ENCODE measurements at places on chromosomes 13 and 19.

DNA sequence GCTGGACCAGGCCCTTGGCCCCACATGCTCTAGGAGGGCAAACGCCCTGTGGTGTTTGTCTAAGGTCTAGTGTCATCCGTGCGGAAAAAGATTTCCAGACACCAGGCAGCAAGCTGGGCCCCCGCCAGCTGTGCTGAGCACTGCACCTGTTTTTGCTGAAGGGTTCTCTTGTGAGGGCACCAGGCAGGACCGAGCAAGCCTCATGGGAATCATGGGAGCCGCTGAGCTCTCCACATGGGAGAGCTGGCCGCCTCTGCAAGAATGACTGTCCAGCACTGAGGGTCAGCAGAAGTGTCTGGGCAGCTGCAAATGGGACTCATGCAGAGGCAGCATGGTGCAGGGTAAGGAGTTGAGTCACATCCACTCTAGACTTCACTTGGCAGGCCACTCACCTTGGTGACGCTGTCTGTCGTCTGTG is 12.0 kb downstream of the B3GNT8 start:
- no peak for DNase-seq

DNA sequence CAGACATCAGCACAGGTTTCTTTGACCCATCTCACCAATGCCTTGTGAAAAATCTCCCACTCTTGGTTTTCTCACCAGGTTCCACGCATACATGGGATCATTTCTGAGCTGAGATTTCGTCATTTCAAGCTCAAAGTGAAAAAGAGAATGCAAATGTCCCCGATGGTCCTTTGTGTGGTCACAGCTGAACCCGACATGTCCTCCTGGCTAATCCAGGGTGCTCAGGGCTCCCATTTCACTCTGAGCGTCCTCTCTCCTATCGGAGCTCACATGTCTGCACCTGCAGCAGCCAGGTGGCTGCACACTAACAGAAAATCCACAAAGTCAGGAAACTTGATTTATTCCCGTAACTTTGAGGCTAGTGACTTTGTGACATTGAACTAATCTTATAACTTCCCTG is 9.3 kb upstream of the CEACAM3 start:
- no peak for DNase-seq

- DNase-seq = no peak
These were observed 1.1 kb upstream of the SH2D3A start for GRCh38 chr19:6768236-6768785.

GRCh38 chr13:89113744-89114143 is 1442.6 kb downstream of the SLITRK5 start:
- no peak for DNase-seq

DNA sequence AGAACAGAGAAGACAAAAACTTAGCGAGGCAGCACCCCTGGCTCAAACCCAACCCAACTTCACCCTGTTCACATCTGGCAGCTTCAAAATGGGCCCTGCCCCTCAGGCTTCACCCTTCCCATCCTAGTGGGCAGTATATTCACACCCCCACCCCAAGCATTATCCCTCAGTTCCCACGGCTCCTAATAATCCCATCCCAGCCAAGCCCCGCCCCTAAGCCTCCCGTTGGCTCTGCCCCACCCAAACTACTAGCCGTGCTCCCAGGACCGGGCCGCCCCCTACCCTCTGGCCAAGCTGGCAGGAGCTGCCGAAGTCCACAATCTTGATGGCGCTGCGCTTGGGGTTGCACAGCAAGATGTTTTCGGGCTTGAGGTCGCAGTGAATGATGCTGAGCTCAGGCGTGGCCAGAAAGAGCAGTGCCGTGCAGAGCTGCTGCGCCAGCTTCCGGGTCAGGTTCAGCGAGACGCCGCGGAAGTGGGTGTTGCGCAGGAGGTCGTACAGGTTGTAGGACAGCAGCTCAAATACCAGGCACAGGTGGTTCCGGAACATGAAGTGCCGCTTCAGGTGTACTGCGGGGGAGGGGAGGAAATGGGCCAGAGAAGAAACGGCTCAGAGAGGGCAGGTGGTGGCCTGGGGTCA is 5.8 kb downstream of the DYRK1B start:
- no peak for DNase-seq

- DNase-seq = no peak
These were observed 32.3 kb downstream of the COL4A1 start for GRCh38 chr13:110274687-110275086.

- no peak for DNase-seq
These were observed 70.3 kb downstream of the ALOX5AP start for GRCh38 chr13:30805603-30806011.

DNA sequence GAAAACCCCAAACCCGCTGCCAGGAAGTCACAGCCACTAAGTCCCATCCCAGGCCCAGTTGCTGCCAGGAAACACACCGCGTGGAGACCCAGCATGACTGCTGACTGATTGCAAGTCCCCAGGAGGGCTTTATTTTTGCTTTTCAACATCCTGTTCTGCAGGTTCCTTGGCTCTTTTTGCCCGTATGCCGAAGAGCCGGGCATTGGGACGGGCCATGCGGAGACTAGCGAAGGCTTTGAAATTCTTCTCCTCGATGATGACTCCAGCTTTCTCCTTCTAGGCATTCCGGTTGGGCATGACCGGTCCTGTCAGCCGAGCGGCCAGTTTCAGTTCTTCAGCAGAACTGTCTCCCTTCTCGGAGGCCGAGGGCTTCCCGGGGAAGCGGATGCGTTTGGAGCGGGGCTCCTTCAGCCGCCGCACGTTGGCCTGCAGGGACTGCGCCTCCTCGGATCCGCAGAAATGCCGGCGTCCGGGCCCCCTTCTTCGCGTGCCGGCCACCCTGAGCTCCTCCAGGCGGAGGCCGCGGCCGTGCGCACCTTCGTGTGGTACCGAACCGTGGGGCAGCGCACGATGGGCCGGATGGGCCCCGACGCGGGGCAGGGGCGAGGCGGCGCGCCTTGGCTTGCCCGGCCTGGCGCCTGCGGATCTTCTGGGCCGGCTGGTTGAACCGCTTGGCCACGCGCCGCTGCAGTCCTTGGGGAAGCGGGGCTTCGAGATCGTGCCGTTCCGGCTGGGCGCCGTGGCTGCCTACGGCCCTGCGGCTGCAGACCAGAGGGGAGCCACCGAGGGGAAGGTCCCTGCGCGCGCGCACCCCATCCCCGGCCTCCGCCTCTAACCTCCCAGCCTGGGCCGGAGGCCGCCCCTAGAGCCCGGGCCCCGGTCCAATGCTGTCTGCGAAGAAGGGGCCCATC is 15.2 kb downstream of the ZSCAN5C start:
- peak; percentile 26 for DNase-seq

DNA sequence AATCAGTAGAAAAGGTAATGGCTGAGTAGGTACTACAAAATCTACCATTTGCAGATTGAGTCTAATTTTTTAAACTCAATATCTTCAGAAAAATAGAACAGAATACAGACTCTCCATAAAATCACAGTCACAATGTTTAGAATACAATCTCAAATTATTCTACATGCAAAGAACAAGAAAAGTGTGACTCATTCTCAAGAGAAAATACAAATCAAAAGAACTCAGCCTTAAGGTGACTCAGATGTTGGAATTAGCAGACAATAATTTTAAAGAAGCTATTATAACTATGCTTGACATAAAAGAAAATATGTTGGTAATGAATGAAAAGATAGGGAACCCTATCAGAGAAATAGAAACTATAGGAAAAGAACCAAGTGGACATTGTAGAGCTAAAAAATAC is 78.9 kb downstream of the RXFP2 start:
- DNase-seq = no peak

- DNase-seq = no peak
These were observed 49.6 kb upstream of the ARGLU1 start for GRCh38 chr13:106617561-106617960.

DNA sequence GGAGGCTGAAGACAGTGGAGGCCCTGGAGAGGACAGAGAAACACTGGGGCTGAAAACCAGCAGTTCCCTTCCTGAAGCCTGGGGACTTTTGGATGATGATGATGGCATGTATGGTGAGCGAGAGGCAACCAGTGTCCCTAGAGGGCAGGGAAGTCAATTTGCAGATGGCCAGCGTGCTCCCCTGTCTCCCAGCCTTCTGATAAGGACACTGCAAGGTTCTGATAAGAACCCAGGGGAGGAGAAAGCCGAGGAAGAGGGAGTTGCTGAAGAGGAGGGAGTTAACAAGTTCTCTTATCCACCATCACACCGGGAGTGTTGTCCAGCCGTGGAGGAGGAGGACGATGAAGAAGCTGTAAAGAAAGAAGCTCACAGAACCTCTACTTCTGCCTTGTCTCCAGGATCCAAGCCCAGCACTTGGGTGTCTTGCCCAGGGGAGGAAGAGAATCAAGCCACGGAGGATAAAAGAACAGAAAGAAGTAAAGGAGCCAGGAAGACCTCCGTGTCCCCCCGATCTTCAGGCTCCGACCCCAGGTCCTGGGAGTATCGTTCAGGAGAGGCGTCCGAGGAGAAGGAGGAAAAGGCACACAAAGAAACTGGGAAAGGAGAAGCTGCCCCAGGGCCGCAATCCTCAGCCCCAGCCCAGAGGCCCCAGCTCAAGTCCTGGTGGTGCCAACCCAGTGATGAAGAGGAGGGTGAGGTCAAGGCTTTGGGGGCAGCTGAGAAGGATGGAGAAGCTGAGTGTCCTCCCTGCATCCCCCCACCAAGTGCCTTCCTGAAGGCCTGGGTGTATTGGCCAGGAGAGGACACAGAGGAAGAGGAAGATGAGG is 1.5 kb downstream of the PPP1R15A start:
- peak; percentile 32 for DNase-seq

- DNase-seq = no peak
These were observed 22.9 kb upstream of the ZNF724 start for GRCh38 chr19:23273022-23273589.

DNA sequence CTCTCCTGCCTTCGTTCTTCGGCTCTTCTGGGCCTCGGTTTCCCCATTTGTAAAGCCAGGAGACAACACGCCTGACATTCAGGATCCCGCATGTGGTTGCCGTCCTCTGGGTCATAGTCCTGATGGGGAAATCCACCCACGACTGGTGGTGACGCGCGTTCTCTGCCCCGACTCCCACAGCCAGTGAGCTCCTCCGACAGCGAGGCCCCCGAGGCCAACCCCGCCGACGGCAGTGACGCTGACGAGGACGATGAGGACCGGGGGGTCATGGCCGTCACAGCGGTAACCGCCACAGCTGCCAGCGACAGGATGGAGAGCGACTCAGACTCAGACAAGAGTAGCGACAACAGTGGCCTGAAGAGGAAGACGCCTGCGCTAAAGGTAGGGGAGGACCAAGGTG is 16.4 kb downstream of the HDGFL2 start:
- no peak for DNase-seq

GRCh38 chr13:105597573-105597972 is 937.9 kb downstream of the EFNB2 start:
- no peak for DNase-seq

GRCh38 chr13:30926781-30927180 is 5.7 kb upstream of the TEX26 start:
- no peak for DNase-seq

DNA sequence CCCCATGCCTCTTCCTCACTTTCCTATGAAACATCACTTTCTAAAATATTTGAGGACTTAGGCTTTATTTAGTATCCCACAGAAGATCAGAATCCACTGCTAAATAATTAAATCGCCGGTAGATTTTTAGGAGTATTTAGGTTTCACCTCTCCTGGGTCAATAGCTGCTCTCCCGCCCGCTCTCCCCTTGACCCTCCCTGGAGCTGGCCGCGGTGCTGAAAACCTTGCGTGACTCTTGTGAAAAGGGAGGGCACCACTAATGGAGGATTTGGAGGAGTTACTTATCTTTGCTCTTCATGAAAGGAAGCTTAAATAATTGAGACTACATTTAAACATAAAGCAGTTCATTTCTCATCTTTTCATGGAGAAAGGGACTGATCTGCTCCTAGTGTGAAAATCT is 14.1 kb downstream of the POU4F1 start:
- no peak for DNase-seq

DNA sequence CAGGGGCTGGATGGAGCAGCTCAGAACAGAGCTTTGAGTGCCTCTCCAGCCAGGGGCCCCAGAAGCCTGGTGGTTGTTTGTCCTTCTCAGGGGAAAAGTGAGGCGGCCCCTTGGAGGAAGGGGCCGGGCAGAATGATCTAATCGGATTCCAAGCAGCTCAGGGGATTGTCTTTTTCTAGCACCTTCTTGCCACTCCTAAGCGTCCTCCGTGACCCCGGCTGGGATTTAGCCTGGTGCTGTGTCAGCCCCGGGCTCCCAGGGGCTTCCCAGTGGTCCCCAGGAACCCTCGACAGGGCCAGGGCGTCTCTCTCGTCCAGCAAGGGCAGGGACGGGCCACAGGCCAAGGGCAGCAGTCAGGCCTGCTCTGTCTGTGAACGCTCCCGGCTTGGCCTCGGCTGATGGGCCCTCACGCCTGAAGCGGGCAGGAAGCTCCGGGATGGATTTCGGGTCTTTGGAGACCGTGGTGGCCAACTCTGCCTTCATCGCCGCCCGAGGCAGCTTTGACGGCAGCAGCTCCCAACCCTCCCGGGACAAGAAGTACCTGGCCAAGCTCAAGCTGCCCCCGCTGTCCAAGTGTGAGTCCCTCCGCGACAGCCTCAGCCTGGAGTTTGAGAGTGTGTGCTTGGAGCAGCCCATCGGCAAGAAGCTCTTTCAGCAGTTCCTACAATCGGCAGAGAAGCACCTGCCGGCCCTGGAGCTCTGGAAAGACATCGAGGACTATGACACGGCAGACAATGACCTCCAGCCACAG is at the start of gene GRK1:
Gene GRK1, plus strand, starts transcription at position 269 of the 751 bp plus-strand sequence. Its CDS starts 168 bp downstream, at position 437.
- DNase-seq = no peak

- no peak for DNase-seq
These were observed 97.0 kb upstream of the ANKRD10 start for GRCh38 chr13:111011899-111012298.

DNA sequence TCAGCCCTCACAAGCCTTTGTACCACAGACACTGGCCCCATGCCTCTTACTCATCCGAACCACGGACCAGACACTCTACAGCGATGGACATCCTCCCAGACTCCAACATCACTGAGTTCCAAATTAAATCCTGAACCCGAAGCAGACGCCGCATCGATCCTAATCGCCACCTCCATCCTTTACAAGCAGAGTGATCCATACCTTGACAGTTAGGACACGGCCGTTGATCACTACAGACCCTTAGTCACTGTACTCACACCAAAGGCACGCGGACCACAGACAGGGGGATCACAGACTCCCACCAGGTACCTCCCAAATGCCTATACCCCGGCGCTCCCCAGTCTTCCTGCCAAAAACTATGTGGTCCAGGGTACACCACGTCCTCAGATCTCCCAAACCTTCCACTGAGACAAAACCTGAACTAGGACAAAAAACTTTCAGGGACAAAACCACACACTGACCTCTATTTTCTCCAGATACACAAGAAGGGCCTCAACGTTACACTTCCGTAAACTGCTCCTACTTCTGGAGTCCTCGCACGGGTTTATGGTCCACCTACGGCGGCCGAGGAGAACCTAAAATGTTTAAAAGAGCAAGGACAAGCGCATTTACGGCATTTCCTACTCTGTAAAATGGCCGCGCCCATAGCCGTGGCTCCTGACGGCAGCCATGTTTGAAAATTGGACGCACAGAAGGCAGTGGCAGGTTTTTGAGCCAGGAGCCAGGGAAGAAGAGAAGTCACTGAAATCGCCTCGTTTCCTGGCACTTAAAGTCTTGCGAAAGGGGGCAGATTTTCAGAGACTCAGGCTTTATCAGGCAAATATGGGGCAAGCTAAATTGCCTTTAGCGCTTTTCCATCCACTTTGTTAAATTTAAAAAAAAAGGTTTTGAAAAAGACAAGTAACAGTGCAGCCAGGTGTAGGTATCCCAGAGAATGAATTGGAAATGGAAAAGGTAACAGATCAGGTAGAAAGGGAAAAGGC is at the start of gene ZNF350:
Gene ZNF350, minus strand, starts transcription at position 532 of the 983 bp plus-strand sequence. CDS start 12,480 bp downstream, outside the sequence.
- peak; percentile 76 for DNase-seq

- DNase-seq = no peak
These were observed 31.9 kb downstream of the ANKRD10 start for GRCh38 chr13:110882972-110883371.

- DNase-seq = peak; percentile 32
These were observed at the start of gene KCTD12 for GRCh38 chr13:76886292-76887075. Gene KCTD12 (minus strand): TSS chr13:76886405. CDS start chr13:76886148, 257 bp downstream.

GRCh38 chr13:78712831-78713230 is 53.9 kb upstream of the OBI1 start:
- no peak for DNase-seq
